Bone marrow (tissue), 2 donors: ENCODE measurements at places on chromosomes 3 and 15.
A peak's percentile ranks its signal among the peaks of the same experiment; 100 is the strongest.

DNA sequence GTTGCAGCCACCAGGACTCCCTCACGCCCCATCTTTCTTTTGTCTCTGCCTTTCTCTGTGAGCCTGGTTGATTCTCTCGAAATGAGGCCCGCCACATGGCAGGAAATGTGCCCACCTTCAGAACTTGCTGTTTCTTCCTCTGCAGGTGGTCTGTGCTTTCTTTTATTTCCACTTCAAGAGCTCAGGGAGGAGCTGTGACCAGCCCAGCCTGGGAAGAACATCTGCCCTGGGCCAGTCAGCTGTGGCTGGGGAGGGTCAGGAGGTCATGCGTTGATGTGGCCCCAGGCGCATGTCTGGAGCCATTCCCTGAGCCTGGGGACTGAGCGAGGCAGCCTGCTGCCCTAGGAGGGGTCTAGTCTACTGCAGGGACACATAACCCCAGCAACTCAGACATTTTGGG, 8.0 kb downstream of the FBLN2 start:
- DNase-seq: no peak

DNA sequence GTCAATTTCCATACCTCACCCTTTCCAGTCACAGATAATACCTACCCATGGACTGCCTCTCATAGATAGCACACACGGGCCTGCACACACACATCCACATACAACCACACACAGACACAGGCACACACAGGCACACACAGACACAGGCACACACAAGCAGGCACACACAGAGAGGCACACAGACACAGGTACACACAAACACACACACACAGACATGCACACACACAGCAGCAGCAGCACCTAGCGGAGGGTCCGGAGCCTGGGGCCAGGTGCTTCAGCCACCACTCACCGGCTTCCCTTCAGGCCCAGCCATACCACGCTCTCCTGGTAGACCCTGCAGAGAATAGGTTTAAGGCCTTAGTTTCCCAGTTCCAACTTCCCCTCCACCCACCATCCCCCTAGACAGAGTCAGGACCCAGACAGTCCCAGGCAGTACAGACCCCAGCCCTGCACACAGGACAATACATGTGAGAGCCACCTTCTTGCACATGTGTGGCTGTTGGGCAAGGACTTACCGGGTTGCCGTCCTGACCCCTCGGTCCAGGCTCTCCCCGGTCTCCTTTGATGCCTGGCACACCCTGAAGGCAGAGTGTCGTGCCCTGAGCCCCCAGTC, 10.5 kb upstream of the UCN2 start:
- DNase-seq: no peak

- DNase-seq: no peak
Measured at GRCh38 chr15:69813881-69814280, 283.8 kb downstream of the TLE3 start.

DNA sequence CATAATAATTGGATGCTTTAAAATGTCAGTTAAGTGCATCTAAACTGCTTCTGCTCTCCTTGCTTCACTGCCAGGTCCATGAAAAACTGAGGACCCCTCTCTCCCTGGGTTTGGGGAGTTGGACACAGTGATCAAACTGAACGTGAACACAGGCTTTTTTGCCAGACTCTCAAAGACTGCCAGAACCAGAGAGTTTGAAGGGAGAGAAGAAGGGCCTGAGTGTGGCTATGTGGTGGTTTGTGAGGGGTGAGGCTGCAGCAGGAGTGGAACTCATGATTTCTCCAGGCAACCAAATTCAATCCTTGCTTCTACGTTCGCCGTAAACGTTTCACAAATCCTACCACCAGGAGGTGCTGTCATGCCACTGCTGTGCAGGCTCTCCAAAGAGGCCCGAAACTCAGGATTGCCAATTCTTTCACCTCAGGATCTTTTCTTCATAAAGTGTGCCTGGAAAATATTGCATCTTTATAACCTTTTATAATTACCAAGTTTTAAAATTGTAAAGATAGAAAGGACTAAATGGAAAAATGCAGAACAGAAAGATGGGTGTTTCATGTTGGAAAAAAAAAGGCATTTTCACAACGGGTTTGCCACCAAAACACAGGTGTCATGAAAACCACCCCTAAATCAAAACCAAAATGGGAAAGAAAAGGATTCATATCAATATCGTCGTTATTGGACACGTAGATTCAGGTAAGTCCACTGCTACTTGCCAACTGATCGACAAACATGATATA, 19.7 kb downstream of the TM4SF4 start:
- no peak for DNase-seq

DNA sequence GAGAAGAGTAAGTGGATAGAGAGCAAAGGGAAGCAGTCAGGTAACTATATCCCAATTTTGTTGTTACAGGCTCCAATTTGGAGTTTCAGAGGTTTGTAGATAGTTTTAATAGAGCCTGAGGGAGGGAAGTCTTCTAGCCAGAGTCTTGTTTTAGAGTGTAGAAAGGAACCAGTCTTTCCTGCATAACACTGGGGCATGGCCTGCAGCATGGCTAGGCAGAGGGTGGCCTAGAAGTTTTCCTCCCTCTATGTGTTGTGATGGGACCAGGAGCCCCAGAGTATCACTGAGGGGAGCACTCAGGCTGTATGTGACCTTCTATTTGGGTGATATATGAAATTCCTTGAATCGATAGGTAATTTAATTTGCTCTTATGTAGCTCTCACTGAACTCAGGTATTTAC, 22.5 kb upstream of the GABRR3 start:
- DNase-seq: no peak

DNA sequence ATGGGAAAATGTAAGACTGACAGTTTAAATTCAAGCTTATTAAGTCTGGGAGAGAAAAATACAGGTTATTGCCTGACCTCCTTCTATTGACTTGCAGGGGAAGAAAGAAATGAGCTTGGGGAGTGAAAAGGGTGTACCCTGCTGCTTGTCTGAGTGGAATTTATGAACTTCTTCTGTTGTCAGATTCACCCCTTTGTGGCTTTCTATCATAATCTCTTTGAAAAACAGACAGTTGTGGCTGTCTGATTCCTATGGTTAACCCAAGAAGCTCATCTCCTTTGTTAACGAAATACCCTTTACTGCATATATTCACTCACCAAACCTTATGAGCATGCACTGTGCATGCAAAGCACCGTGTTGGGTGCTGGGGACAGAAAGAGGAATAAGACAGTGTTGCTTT, 22.5 kb downstream of the GPD1L start:
- no peak for DNase-seq

- no peak for DNase-seq
Measured at GRCh38 chr15:63826528-63826927, 7.2 kb downstream of the HERC1 start.

DNA sequence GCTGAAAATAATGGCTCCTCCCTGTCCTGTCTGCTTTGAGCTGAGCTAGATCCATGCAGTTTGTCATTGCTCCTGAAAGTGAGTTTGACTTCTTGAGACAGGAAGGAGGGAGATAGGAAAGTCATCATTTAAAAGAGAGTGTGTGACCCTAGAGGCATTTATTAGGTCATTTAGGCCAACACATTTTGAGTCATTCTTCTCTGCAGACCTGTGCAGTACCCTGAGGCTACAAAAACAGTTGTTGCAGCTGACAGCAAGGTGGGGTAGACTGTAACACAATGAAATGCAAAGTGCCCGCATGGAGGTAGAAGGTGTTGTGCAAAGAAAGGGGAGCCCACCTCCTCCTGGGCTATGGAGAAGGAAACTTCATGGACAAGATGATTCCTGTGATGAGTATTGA, 102.8 kb upstream of the PFN2 start:
- DNase-seq: no peak

- no peak for DNase-seq
Measured at GRCh38 chr3:54827776-54828175, 100.1 kb downstream of the LRTM1 start.

GRCh38 chr3:52231502-52232278, 6.2 kb upstream of the TLR9 start:
- DNase-seq: peak; percentile 66

DNA sequence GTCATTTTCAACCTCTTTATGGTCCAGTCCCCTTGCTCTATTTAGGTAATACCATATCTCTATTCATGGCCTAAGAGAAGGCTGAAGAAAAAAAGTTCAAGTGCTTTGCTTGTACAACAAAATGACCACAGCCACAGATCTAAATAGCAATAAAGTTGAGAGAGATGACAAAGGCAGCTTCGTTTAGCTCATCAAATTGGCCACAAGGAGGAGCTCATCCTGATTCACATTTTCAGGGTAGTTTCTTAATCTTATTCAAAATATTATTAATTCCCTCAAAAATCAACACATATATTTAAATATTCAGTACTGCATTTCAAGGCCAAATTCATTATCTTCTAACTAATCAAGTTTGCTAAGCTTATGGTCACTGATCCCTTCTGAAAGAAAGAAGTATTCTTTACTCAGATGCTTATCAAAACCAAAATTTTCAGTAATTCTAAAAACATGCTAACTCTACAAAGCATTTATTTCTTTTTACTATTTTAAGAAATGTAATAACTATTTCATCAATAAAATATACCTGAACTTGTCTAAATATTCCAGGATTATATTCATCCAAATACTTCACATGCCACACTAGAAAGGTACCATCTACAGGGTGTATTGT, 85.5 kb downstream of the DMXL2 start:
- no peak for DNase-seq

- no peak for DNase-seq
Measured at GRCh38 chr15:74994236-74994635, 1.1 kb upstream of the SCAMP5 start.

DNA sequence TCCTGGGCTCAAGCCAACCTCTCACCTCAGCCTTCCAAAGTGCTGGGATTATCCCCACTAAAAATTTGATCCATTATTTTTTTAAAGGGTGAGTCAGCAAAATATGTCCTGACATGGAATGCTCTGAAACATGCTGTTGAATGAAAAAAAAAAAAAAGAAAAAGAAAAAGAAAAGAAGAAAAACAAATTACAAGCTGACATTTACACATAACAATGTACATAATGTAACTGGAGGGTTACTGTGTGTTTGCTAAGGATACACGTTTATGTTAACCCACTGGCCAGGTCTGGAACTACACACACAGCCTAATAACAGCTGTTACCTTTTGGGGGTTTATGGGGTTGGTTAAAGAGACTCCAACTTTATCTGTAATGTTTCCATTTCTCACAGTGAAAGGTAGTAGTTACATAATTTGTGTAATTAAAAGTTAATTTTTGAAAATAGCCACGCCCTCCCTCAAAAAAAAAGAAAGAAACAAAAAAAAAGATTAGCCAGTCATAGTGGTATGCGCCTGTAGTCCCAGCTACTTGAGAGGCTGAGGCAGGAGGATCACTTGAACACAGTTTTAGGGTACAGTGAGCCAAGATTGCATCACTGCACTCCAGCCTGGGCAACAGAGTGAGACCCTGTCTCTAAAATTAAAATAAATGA, 3.1 kb upstream of the MESP2 start:
- DNase-seq: no peak

- DNase-seq: no peak
Measured at GRCh38 chr3:111998636-111999483, at the start of gene TAGLN3. TSS of gene TAGLN3 (plus strand) at chr3:111998922. CDS start at chr3:111999423, 501 bp downstream.

GRCh38 chr15:47933865-47934264, 186.9 kb upstream of the SLC24A5 start:
- no peak for DNase-seq

GRCh38 chr3:170614214-170614966, 28.5 kb upstream of the SLC7A14 start:
- no peak for DNase-seq

GRCh38 chr3:33194303-33194702, 24.3 kb downstream of the SUSD5 start:
- no peak for DNase-seq

DNA sequence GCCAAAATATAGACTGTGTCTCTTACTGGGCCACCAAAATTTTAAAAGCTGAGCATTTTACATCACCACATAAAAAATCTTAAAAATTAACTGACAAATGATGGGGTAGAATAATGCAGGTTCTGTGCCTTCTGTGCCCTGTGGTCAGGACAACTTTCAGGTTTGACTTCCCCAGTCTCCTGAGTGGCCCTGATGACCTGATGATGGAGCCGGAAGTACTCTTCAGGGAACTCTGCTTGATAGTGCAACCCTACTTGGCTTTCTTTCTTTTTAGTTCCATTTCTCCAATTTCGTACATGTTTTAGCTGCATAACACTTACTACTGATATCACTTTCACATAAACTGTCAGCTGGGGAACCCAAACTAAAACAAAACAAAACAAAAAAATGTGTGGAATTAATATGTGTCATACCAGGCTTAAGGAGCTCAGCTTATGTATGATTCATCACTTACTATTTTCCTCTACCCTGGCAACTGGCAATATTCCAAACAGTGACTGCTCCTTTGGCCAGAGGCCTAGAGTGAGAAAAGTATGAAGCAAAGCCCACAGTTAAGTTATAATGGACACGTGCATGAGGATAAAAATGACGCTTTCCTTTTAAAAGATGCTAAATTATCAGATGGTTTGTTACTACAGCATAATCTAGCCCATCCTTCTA, 194.3 kb downstream of the BCHE start:
- no peak for DNase-seq

DNA sequence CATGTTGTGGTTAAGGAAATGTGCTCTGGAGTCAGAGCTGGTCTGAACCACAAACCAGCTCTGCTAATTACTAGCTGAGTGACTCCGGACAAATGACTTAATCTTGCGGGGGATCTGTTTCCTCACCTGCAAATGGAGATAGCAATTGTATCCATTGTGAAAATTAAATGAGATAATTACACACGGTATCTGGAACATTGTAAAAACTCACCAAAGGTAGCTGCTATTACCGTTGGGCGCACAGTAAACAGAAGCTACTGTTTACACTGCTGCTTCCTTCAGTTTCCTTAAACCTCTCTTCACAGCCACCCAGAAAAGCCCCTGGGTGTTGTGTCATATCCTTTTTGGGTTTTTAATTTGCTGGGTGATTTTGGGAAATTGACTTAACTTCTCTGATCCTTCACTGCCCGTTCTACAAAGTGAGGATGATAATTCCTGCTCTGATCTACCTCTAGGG, 107.8 kb downstream of the MEGF11 start:
- no peak for DNase-seq

DNA sequence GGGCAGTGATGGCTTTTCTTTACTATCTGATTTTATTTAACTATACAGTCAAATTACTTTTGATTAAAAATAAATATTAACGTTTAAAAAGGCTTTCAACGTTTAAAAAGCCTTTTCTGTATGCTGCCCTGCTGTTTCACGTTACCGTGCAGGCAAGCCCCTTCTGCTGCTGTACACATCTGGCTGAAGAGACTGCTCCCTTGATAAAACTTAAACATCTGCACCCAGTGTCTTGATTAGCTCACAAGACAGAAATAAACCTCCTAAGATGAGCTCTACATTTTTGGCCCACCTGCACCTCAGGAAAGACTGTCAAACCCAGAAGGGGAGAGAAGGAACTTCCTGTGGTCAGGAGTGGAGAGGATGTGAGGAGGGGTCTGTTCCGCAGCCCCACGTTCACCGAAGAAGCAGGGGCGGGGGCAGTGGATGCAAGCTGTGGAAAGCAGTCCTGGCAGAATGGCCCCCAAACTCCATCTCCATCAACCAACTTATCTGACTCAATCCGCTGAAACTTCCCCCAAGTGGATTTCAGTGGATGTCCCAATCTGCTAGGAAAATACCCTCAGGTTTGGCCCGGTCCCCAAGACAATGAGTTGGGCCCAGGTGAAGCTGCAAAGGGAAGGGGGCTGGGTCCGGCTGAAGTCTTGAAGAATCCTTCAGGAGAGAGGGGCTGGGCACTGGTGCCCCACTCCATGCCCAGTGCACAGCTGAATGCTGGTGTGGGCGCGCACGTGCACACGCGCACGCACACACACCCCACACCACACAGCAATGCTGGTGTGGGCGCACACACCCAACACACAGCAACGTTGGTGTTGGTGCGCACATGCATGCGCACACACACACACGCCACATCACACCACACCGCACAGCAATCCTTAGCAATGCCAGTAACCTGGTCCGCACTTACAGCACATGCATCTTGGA, 88.6 kb downstream of the LRIG1 start:
- no peak for DNase-seq

GRCh38 chr15:76252249-76252648, 59.0 kb downstream of the ETFA start:
- no peak for DNase-seq
